ENCODE measurements at places on chromosomes 13 and 19.

DNA sequence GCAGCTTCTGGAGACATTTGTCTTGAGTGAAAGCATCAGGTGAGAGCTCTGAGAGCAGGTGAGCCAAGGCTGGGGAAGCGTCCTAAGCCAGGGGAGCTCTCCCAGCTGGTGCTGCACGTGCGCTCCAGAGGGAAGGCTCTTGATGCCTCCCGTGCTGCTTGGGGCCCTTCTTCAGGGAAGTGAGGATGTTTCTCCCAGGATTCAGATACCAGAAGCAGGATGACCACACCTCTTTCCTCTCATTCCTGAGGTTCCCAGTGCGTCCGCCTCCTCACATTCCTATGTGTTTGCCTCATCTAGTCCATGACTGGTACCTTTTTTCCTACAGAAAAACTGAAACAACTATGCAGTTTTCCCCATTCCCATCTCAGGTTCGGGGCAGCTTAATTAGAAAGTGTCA lies 231.0 kb upstream of the IRS2 start:
- DNase-seq: no peak

GRCh38 chr13:73698859-73699258 lies 435.3 kb downstream of the KLF12 start:
- no peak for DNase-seq

- DNase-seq: no peak
Measured at GRCh38 chr19:11105014-11105636, 15.9 kb downstream of the LDLR start.

GRCh38 chr19:291006-291521 lies at the start of gene PLPP2:
Gene PLPP2 (minus strand): TSS chr19:291403. CDS start chr19:291336, 67 bp downstream.
- no peak for DNase-seq

Data from T-helper 9 cell (primary cell).